ENCODE measurements at places on chromosomes 12 and 14.

- no peak for DNase-seq
Measured at GRCh38 chr12:47507221-47507620, 198.6 kb downstream of the RPAP3 start.

DNA sequence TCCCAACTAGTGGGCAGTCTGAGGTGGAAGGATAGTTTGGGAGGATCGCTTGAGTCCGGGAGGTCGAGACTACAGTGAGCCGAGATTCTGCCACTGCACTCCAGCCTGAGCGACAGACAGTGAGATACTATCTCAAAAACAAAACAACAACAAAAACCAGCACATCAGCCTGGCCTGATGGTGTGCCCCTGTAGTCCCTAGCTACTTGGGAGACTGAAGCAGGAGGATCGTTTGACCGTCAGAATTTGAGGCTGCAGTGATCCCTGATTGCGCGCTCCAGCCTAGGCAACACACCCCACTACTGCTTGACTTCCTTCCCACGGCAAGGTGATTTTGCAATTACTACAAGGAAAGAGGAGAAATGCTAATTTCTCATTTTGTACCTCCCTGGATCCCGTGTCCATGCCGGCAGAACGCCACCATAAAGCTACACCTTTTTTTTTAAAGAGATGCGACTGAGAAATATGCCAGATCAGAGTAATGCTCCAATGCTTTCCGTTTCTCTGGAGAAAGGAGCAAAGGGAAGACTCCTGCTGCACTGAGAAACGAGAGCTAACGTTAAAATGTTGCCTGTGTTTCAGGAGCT, 672 bp upstream of the SCFD1 start:
- DNase-seq, result no peak

- no peak for DNase-seq
Measured at GRCh38 chr12:56299308-56299852, 750 bp downstream of the CS start.

GRCh38 chr12:24415934-24416333, 466.5 kb upstream of the SOX5 start:
- no peak for DNase-seq

DNA sequence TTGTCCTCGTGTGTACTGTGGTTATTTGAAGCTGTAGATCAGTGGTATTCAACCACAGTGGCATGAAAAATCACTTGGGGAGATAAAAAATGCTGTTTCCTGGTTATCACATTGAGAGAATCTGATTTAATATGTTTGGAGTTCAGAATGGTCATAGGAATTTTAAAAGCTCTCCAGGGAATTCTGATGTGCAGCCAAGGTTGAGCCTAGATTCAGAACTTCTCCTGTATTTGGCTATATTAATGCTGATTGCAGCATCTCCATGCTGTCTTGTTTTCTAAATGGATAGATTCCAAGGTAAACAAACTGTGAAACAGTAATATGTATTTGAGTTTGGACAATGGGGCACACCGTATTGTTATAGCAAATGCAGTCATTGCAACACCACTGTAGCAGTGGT, 982.2 kb upstream of the FBXO33 start:
- no peak for DNase-seq

DNA sequence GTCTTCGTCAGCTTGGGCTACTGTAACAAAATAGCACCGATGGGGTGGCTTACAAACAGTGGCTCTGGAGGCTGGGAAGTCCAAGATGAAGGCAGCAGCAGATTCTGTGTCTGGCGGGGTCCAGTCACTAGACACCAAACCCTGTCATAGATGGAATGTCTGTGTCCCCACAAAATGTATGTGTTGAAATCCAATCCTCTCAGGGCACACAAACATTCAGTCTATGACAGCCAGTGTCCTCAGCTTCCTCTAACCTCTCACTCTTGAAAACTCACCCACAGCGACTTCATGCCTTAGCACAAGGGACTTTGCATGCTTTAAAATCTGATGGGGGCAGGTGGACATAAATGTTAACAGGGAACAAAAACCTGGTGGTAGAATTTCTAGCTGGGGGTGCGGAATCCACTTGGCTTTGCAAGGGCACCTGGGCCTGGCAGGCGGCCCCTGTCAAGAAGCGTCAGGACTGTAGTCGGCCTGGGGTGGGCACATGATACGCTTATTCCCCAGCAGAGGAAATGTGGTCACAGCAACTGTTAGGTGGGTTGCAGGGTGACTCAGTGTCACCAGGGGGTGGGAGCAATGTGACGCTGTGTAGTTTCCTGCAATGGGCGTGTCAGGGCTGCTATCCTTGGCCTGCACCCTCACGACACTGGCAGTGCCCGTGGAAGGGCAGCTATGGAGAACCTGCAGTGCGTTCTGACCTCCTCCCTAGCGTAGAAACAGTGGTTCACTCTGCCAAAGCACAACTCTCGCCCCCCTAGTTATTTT, 17.7 kb downstream of the RIN3 start:
- DNase-seq, result no peak

DNA sequence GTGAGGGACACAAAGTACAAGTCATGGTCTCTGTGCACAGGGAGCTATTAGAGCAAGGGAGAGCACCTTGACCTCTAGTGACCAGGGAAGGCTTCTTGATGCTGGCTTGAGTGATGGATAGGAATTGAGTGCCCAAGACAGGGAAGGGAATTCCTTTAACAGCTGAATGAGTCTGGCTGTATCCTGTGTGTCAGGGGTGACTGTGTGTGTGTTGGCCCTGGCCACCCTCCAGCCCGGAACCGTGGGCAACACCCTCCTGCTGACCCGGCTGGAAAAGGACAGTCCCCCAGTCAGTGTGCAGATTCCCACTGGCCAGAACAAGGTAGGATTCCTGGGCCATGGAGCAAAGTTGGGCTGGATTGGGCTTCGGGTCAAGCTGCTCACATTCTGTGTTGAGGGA, 5.5 kb upstream of the PFDN5 start:
- no peak for DNase-seq

DNA sequence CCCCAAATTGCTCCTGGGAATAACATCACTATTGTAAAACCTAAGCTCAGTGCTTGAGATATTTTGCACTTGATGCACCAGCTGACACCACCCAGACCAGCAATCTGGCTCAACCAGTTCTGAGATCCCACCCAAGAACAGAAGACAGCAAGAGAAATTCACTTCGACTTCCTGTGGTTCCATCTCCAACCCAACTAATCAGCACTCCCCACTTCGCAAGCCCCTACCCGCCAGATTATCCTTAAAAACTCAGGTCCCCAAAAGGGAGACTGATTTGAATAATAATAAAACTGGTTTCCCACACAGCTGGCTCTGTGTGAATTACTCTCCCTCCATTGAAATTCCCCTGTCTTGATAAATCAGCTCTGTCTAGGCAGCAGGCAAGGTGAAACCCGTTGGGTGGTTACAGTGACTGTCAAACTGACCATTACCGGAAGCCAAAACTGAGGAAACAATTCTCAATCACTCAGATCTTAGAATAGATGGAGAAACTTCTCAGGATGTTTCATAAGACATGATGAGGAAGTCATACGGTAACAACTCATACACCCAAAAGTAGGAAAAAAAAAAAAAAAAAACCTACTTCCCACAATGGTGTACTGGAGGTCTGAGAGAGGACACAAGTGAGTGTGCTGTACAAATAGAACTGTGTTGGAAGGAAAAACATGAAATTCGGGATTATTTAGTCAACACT, 92.4 kb downstream of the TMTC1 start:
- DNase-seq, result no peak

DNA sequence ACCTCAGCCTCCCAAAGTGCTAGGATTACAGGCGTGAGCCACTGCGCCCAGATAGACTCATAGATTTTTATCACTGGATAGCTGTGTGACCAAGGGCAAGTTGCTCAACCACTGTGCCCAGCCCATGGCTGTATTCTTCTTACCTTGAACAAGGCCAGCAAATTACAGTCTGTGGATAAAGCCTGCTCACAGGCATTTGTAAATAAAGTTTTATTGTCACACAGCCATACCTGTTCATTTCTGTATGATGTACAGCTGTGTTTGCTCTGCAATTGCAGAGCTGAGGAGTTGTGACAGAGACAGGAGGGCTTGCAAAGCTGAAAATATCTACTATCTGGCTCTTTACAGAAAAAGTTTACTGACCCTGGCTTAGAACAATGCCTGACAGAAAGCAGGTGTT, 35.2 kb upstream of the LHX5 start:
- no peak for DNase-seq

DNA sequence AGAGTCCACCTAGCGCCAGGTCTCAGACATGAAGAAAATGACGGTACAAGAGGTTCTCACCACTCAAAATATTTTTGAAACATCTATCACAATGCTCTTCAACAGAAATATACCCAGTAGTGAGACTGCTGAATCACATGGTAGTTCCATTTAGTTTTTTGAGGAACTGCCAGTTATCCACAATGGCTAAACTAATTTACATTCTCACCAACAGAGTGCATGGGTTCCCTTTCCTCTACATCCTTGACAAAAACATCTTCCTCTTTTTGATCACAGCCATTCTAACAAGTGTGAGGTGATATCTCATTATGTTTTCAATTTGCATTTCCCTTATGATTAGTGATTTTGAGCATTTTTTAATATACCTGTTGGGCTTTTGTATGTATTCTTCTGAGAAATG, 5.7 kb upstream of the GPR65 start:
- no peak for DNase-seq

GRCh38 chr14:90580377-90581335, 183.8 kb downstream of the CALM1 start:
- no peak for DNase-seq

GRCh38 chr12:86137936-86138335, 118.3 kb downstream of the MGAT4C start:
- no peak for DNase-seq

- peak; percentile 48 for DNase-seq
Measured at GRCh38 chr12:55619354-55620138, 17.1 kb upstream of the OR10P1 start.

DNA sequence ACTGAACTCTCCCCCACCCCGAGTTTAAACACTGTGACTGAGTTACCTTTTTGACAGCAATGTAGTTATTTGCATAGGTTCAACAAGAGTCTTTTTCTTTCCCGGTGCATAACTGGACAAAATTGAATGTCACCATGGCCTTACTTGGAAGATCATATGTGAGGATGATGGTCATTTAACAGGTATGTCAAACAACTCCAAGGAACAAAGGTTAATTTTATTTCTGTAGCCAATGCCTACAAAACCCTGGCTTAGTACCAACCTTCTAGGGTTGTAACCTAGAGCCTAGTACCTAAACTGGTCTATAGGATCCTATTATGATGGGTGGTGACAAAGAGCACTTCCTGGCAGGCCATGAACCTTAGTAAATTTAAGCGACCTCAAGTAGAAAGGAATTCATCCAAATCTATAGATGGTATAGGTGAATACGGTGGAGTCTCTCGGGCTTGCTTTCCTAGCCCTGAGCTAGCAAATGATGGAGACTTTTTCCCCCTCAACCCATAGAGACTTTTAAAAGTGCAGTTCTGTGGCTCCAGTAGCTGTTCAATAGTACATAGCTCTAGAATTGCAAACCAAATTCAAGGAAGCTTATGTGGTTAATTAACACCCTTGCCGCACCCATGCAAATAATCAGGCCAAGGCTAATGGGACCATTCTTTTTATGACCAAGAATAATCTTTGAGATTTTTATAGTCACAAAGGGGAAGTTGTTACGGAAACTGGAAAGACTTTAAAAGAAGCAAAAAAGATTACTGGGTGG, 89.0 kb downstream of the SLC38A1 start:
- no peak for DNase-seq

DNA sequence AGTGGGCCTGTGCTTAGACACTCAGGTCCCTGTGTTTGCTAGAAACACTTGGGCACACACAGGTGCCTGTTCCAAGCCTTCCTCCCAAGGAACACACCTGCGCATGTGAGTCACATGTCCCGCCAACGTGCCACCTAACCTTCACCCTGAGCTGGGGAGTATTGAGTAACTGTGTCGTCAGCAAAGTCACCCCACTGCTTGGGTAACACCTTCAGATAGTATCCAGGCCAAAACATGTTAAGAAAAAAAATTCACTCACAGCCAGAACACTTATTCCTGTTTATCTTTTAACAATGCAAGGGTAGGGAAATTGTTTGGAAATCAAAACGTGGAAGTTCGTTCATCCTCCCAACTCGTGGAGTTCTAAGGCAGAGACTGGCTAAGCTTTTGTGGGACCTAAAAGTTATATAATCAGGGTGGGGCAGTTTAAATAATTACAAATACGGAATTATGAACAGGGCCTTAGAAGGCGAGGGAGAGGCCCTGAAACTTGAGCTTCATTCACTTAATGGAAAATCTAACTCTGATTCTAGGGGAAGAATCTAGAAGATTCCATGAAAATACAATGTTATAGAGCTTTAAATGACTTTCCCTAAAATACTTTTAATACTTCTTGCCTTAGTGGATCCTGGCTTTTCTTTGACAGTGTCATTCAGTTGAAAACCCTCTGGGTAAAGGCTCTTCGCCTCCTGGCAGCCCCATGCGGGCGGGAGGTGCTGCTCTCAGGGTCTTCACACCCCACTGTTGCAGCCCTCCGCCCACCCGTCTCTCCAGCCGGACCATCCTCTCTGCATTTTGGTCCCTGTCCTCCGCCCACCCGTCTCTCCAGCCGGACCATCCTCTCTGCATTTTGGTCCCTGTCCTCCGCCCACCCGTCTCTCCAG, 30.3 kb upstream of the ADIPOR2 start:
- DNase-seq, result no peak

DNA sequence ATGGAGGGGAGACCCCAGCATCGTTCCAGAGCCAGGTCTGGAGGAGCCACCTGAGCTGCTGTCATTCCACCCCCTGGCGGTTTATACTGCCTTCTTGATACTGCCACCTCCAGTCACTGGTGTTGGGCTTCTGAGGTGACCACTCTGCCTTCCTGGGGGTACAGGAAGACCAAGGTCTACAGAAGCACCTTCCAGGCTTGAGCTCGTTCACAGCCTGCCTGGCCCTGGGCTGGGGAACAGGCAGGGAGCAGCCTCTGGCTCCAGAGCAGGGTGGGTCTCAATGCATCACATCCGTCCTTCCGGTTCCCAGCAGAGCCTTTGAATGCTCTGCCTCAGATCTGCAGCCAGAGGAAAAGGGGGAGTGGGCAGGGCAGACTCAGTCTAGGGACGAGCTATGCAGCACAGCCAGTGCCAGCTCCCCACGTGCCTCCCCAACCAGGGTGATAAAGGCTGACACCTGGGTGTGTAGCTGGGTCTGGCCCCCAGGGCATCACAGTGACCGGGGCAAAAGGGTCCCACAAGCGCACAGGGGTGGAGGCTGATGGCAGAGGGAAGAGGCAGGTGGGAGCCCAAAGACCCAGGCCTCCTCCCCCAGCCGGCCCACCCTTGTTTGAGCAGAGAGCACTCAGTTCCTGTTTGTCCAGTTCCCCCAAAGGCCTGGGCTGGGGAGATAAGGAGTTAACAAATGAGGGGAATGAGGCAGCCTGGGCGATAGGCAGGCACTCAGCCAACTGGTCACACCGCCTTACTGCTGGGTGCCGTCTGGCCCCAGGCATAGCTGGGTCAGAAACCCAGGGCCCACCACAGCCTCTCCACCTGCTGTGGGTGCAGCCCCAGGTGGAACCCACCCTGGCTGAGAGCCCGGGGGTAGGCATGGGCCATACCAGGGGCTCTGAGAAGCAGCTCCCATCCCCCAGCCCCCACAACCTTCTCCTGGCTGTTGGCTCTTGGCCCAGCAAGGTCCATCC, 17.1 kb downstream of the DEGS2 start:
- DNase-seq, result no peak

- no peak for DNase-seq
Measured at GRCh38 chr14:36198378-36198777, 21.9 kb upstream of the PTCSC3 start.

All from NCI-H187 treated with DMSO at 0.1 percent for 48 hours (cell line).